ENCODE measurements at places on chromosomes 11 and 22.

DNA sequence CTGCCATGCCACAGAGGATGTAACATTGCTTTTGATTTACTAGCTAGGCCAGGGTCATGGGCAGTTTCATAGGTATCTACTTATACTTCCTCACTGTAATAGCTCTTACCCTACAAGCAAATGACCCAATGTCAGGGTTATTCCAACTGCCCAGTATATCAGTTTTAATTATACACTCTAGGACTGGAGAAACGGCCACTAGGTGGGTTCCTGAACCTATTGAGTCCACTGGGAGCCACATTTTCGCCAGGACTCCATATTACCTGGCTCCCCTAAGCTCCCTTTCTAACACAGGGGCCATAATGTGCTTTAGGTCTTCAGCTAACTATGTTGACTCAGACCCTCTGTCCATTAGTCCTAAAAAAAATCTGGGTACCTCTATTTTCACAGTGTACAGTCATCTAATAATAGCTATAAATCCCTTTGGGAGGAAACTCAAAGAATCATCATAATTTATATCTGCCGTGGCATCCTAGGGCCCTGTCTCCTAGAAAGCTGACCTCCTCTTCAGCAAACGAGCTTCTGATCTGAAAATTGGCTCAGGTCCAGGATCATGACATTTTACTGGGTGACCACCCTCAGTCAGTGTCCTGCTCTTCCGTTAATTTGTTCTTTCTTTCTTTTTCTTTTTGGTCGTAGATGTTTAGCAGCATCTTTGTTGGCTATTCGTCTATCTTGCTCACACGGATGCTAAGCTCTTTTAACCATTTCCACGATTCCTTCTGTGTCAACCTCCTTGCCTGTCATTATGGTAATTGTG lies 244.3 kb downstream of the FAM76B start:
- no peak for DNase-seq

DNA sequence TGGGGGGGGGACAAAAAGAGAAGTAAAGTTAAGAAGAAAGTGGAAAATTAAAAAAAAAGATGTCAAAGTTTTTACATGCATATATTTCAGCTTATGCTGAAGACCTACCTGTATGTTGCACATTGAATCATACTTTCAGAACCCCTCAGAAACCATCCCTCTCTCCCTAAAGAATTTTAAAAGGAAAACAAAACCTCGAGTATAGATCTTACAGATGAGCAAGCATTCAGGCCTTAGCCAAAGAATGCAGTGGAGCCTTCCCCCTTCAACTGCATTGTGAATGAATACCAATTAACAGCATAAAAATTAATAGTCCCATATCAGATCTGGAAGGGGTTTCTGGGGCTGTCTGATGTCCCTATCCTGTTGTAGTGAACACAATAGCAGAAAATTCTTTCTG lies 16.3 kb downstream of the KDELR3 start:
- DNase-seq, result no peak

GRCh38 chr11:19577976-19578619 lies 134.5 kb upstream of the NAV2 start:
- DNase-seq, result no peak

GRCh38 chr11:134535029-134536025 lies 123.3 kb upstream of the B3GAT1 start:
- DNase-seq, result no peak

- DNase-seq, result no peak
Measured at GRCh38 chr22:43182726-43183125, 4.2 kb downstream of the TTLL12 start.

DNA sequence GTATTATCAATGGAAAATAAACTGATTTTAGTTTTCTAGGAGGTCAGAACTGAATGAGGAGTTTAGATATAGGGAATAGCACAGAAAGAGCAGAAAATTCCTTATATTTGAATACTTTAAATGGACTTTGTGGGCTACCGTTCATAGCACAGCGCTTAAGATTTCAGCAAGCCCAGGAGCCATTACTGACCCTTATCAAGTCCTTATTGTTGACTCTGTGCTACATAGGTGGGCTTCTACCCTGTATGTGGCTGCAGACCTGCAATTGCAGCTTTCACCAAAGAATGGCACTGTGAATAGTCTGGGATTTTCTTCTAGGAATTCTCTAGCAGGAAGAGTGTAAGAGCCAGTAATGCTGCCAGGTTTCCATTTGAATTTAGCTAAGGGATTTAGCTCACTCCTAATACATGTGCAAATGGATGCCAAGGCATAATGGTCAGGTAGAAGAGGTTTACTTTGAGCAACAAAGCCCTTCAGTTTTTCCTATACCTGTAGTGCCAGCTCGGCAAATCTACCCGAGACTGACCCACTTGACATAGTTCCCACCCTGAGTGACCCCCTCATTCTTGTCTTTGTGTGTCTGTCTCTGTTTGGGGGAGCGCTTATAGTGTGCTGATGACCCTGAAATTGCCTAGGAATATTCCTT lies 42.5 kb upstream of the DLAT start:
- DNase-seq, result no peak

All from effector CD4-positive, alpha-beta T cell (primary cell).